NCI-H526 (cell line): ENCODE measurements at places on chromosomes 4 and X.
A peak's percentile ranks its signal among the peaks of the same experiment; 100 is the strongest.

GRCh38 chr4:14188214-14188613, 560.7 kb upstream of the BOD1L1 start:
- DNase-seq, result no peak

- DNase-seq, result no peak
These were observed 153.1 kb downstream of the AMELX start for GRCh38 chrX:11446336-11446735.

DNA sequence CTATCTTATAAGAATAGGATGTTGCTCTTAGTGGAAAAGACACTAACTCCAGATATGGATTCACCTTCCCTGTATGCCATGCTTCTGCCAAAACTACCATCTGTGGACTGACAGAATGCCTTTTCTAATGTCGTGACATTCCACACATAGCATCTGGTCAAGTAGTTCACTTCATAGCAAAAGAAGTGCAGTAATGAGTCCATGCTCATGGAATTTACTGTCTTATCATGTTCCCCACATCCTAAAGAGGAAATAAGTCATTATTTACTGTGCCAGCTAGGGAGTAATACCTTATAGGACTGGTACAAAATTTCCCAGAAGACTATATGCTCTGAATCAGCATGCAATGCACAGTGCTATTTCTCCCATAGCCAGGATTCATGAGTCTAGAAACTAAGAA, 562.4 kb downstream of the TLL1 start:
- no peak for DNase-seq

DNA sequence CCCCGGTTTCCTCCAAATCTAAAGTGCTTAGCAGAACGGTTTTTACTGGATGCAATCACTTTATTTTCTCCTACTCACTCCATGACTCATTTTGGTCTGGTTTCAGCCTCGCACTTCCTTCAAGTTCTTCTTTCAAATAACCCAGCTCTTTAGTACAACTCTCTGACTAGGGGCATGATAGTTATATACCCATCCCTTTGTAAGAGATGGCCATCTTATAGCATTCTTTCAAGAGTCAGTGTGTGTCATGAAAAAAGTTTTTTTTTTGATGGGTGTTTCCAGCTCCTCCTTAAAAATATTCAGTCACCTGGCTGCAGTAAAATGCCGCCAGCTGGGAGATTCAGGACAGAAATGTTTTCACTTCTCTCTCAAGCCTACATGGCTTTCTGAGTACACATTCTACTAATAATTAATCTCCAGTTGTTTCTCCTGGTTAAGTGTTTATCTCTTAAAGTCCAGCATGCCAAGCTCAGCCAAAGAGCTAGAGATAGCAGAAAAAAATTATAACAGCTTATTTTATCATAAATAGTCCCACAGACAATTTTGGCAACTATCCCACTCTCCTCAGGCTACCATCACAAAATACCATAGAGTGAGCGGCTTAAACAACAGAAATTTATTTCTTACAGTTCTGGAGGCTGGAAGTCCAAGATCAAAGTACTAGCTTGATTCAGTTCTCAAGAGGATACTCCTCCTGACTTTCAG, 139.3 kb downstream of the GASK1B start:
- no peak for DNase-seq

DNA sequence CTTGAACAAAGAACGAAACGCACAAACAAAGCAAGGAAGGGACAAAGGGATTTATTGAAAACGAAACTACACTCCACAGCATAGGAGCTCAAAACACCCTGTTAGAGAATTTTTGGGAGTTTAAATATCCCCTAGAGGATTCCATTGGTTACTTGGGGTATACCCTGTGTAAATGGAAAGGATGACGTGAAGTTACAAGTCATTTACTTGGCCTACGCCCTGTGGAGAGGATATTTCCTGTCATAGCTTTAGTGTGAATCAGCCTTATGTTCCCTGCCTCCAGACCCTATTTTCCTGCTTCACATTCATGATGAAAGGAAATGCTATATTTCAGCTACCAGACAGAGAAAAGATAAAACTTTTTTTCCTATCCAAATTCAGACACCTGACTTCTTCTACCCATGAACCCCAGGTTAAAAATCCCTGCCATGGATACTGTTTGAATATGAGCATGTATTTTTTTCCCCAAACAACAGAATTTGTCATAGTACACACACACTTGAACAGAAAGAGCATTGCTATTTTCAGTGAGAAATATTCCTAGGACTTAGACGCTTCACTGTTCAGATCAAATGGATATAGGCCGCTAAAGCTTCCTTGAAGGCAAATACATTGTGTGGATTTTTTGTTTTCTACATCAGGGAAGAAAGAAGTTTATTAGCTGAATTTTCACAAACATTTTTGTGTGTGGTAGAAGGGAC, 20.4 kb downstream of the PIN4 start:
- DNase-seq, result no peak

- peak; percentile 38 for DNase-seq
These were observed 1.8 kb downstream of the ABCD1 start for GRCh38 chrX:153726286-153727122.

DNA sequence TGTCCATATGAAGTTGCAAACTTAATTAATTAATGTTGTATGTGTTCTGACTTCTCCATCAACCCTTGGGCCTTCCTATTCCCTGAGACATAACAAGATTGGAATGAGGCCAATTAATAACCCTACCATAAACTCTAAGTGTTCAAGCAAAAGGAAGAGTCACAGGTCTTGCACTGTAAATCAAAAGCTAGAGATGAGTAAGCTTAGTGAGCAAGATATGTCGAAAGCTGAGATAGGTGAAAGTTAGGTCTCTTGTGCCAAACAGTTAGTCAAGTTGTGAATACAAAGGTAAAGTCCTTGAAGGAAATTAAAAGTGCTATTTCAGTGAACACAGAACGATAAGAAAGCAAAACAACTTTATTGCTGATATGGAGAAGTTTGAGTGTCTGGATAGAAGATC, 58.2 kb upstream of the GPRIN3 start:
- DNase-seq, result no peak

DNA sequence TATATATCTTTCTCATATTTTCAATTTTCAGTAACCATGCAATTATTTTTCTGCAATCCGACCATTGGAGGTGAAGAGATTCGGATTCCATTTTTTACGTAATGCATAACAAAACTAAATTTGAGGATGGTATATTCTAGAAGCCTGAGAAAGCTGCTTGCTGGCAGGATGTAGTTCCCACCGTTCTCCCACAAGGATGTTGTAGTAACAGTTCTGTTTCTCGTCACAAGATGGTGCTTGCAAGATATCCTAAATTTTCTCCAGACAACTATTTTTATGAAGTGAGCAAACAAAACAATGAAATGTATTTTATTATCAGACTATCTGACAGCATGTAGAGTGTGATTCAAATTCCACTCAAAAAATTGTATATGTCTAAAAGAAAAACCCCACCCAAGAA, 10.7 kb downstream of the PWWP3B start:
- DNase-seq, result no peak

- DNase-seq, result peak; percentile 10
These were observed 109.4 kb upstream of the MAP3K15 start for GRCh38 chrX:19624739-19625138.

- DNase-seq, result no peak
These were observed 70.5 kb upstream of the COX18 start for GRCh38 chr4:73139991-73140390.

- DNase-seq, result no peak
These were observed 90.7 kb downstream of the PAPSS1 start for GRCh38 chr4:107629318-107629717.

DNA sequence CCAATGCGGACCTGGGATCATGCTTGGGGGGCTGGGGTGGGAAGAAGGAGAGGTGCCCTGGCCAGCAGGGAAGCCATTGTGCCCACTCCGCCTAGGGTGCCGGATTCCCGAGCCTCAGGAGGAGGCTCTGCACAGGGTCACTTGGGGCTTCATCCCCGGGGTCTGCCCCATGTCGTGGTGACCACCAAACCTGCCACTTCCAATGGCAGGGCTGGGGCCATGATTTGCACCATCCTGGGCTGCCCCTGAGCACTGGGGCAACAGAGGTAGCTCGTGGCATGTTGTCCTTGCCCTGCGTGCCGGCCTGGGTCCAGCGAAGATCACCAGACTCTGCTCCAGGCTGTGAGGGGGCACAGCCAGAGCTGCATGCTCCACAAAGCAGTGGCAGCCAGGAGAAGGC, 71.4 kb upstream of the DCAF12L2 start:
- no peak for DNase-seq

- DNase-seq, result no peak
These were observed 595.9 kb downstream of the CENPC start for GRCh38 chr4:66949419-66949818.

DNA sequence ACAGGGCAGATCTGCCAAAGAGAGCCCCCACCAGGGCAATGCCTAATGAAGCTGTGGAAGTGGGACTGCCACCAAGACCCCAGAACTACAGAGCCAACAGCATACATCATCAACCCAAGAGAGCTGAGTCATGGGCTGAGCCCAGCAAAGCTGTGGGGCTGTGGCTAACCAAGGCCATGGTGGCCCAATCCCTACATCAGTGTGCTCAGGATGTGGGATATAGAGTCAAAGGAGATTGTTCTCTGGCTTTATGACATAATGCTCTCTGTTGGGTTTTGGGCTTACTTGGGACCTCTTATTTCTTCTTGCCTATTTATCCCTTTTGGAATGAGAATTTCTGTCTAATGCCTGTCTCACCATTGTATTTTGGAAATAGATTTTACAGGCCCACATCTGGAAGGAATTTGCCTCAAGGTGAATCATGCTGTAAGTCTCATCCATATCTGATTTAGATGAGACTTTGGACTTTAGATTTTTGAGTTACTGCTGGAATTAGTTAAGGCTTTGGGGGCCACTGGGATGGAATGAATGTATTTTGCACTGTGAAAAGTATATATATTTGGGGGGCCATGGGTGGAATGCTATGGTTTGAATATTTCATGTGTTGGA, 5.4 kb upstream of the PRDM5 start:
- DNase-seq, result no peak

GRCh38 chr4:90118527-90119195, 8.5 kb upstream of the CCSER1 start:
- DNase-seq, result peak; percentile 39

DNA sequence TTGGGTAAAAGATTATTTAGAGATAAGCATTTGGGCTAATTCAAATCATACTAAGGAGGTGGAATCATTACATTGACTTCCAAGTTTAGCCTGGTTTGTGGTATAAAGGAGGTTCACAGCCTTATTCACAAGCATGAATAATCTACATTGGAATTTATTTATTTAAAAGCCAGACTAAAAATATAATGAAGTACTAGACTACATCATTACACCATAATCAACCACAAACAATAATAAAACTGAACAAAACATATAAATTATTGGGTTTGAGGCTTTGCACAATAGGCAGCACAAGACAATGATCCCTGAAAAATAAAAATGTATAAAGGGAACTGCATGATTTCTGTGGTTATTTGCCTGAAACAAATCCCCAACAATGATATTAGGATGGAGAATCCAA, 314.0 kb downstream of the GBA3 start:
- DNase-seq, result no peak

DNA sequence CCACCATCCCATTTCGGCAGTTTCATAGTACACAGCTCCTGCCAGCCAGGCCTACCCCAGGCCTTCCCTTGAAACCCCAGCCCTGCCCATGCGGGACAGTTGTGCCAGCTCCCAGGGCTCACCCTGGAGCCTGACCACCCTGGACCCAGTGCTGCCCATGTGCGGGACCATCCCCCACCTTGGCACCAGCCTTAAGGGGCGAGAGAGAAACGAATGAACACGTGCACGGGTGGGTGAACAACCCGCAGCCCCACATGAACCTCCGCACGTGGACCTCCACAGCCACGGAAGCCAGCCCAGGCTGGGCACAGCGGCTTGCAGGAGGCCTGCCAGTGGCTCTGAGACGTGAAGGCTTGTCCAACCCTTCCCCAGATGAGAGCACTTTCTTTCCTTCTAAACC, 76.0 kb upstream of the MXD4 start:
- DNase-seq, result no peak

DNA sequence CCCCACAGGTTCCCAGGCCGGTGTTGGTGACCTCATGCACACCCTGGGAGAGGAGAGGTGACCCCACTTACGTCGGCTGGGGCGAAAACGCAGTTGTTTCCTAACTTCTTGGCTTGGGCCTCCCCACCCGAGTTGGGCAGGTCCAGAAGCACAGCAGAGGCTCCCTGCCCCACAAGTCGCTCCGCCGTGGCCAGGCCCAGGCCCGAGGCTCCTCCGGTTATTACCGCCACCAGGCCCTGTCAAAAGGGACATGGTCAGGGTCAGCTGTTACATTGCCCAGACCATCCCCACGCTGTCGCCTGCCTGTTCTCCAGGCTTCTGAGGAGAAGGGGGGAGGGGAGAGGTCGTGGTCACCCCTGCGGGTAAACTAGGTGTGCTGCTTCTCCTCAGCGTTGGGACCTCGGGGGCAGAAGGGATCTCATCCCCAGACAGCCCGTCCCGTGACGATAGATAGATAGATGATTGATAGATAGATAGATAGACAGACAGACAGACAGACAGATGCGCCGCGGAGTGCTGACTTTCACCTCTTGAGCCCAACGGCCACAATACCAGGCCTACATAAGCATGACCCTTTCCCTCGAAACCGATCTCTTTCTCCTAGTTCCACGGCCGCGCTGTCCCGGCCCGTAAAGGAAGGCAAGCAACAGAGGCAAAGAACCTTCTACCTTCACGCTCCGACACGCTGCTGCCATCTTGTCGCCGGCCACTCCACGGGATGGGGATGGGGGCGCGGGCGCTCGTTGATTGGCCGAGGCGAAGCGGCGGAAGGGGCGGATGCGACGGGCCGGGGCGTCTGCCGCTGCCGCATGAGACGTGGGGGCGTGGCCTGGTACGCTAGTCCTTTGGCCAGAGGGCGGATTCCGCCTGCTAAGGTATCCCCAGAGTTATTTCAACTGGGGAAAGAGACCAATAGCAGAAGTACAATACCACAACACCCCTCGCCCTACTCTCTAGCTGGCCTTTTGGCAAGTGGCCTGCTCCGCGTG, at the start of gene HSD17B10:
TSS of gene HSD17B10 (minus strand) at position 720 of the 989 bp plus-strand sequence. CDS start at position 695, 25 bp downstream.
- peak; percentile 74 for DNase-seq

DNA sequence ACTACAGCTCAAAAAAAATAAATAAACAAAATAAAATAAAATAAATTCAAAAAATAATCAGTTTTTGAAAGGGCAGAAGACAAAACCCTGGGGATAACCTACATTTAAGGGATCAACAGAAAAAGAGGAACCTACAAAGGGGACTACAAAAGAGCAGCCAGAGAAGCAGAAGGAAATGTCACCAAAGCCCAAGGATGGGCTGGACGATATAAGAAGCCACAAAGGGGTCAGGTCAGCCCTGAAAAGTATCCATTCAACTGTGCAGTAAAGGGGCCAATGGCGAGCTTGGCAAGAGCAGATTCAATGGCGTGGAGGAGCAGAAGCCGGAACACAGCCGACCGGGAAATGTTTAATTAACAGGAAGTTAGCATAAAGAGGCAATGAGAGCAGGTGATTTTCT, 16.9 kb downstream of the ACOT9 start:
- no peak for DNase-seq
